Fibroblast of gingiva (primary cell): ENCODE measurements at places on chromosomes 13 and 19.
A peak's percentile ranks its signal among the peaks of the same experiment; 100 is the strongest.

GRCh38 chr13:57286511-57287098 is 119.6 kb downstream of the PRR20E start:
- no peak for DNase-seq

DNA sequence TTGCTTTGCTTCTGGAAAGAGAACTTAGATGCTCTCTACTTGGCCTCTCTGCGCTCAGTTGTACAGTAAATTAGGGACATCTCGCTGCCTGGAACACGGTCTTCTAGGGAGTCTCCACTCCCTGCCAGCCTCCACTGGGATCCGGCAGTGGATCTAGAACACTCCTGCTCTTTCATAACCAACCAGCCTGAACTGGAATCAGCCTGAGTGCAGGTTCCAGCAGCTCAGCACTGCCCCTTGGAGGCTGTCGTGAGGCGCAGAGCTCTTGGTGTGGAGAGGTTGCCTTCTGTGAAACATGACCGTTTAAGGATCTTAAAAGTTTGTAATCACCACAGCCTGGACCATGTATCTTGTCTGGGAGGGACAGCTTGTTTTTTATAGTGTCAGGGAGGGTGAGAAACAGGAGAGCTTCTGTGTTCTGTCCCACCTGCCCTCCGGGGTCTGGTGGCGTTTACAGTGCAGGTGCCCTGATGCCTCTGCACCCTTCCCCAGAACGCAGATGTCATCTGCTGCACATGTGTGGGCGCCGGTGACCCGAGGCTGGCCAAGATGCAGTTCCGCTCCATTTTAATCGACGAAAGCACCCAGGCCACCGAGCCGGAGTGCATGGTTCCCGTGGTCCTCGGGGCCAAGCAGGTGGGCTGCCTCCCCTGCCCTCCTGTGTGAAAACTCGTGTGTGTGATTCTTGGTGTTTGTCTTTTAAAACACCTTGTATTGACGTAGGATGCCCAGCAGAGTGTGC is 24.8 kb downstream of the UPF1 start:
- DNase-seq = peak; percentile 78

DNA sequence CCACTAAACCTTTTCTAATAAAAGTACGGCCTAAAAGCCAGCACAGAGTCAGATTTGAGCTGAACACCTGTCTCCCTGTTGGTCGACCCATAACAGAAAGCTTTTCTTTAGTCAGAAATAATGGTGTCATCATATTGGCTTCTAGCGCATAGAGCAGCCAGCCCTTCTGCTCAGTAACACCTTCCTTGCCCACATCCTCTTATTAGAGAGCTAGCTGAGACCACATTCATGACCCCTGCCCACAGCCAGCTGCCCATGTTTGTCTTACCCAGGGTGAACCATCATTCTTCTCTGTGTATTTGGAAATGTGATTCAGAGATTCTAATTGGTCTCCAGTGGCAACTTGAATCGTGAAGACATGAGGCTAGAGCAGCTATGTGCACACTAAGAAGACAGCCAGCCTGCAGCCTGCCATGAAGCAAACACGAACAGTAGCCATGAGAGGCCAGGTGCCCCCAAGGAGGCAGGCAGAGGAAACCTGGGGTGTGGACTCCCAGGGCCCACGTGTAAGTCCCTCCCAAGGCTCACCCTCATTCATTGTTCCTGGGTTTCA is 82.3 kb upstream of the PDCD5 start:
- no peak for DNase-seq

- no peak for DNase-seq
These were observed 1.9 kb downstream of the TBC1D17 start for GRCh38 chr19:49879243-49879963.

- no peak for DNase-seq
These were observed 44.0 kb downstream of the MIPEP start for GRCh38 chr13:23845105-23845725.

GRCh38 chr13:110285991-110286832 is 20.7 kb downstream of the COL4A1 start:
- DNase-seq = no peak

GRCh38 chr13:110155072-110155471 is 151.9 kb downstream of the COL4A1 start:
- DNase-seq = no peak

- peak; percentile 67 for DNase-seq
These were observed 32.8 kb downstream of the TMEM161A start for GRCh38 chr19:19105365-19106055.
